CD4-positive, alpha-beta T cell treated with Interleukin-6 at 100 ng/mL for 8 hours (primary cell): ENCODE measurements at places on chromosomes 6 and 20.

DNA sequence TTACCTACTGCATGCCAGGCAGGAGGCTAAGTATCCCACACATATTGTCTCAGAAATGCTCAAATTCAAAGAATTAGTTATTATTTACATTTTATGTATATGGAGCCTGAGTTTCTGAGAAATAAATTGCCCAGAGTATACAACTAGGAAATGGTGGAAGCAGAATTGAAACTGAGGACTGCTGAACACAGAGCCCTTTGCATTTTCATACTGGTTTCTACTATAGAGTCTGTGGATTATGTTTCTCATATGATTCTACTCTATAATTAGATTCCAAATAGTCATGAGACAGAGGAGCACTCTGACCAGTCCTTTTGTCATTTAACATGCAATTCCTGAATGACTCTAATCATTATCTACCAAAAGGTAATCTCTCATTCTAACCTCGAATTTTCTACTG, 254.3 kb downstream of the LMBRD1 start:
- no peak for DNase-seq

DNA sequence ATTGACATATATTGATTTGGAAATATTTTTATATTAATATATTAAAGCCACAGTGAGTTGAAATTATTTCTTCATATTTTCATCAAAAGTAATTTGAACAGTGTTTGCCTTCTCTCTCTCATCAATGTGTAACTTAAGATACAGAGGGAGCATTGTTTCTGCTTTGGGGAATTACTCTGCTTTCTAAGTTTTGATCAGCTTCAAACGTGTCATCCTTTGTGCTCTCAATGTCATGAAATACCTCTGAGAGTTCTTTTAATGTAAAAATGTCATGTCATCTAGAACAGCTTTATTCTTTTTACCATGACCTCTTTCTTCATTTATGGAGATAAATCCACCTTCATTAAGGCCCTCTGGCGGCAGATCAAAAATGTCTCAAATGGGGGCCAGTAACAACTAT, 259.4 kb upstream of the STXBP5 start:
- DNase-seq = no peak

- DNase-seq = no peak
Measured at GRCh38 chr20:62104791-62105345, 17.4 kb upstream of the LSM14B start.

DNA sequence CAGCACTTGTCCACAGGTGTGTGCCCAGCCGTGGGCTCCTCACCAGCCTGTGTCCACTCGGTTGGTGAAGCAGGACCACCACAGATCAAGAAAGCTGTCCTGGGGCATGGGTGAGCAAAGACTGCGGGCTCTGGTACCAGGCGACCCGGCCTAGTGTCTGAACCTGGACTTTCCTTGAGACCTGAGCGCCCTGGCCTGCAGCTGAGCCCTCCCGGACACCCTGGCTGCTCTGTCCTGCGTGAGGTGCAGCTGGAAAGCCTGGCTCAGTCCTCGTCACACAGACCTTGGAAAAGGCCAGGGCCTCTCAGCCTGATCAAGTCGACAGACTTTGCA, 201.2 kb upstream of the THBS2 start:
- no peak for DNase-seq

DNA sequence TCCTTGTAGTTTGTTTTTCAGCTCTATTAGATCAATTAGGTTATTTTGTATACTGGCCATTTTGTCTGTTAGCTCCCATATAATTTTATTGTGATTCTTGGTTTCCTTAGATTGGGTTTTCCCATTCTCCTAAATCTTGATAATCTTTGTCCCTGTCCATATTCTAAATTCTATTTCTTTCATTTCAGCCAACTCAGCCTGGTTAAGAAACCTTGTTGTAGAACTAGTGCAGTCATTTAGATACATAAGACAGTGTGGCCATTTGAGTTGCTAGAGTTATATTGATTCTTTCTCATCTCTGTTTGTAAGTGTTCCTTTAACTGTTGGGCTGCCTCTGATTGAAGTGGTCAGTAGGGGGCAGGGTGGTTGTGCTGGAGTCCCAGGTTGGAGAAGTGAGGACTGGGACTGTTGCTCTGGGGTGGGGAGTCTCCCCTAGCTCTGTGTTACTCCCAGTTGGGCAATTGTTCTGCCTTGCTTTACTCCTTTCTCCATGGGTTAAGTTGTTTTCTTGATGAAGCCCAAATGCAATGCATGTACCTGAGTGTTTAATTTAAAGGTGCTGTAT, 98.8 kb upstream of the NRN1 start:
- DNase-seq = no peak

DNA sequence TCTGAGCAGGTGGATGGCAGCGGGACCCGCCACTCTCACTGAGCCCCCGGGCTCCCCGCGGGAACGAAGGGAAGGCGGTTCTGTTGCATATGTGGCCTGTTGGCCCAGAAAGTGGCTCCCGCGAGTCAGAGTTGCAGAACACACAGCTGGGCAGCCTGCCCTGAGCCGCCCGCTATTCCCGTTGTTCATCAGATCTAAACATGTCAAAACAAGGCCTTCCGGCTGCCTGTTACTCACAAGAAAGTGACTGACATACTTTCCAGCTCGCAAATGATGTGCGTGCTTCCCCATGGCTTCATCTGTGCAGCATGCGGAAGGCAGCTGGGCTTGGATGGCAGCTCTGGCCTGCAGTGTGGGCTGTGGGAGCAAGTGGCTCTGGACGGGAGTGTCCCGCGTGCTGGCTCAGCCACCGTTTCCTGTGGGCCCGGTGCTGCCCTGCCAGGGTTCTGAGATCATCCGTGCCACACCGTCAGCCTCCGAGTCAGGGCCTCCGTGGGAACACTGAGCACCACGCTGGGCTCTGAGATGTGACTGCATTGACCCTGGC, 227.3 kb downstream of the ERMARD start:
- no peak for DNase-seq

- DNase-seq = no peak
Measured at GRCh38 chr6:56689663-56690062, 47.0 kb upstream of the DST start.

GRCh38 chr20:32434434-32434833, 76.3 kb downstream of the ASXL1 start:
- DNase-seq = no peak

DNA sequence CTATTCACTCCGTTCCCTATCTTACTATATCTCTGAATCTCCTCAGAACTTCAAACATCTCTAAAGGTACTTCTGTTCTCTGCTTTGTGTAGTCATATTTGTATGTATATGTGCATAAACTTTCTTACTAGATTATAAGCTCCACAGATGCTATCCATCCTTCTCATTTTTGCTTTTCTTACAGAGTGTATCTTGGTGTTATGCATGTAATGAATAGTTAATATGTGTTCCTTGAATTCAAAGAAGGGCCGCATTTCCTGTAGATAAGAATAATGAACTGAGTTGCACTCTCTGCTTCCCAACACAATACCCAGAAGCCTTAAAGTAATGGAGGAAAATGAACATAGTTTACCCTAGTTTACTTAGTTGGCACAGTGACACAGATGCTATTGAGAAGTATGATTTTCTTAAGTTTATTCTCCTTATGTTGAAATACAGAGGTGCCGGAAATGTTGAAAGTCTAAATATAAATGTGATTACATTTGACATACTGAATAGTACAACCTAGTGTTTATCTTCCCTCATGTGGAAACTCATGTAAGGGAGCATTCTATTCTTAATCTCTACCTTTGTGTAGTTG, 6.0 kb downstream of the NUS1 start:
- DNase-seq = no peak

GRCh38 chr6:75850026-75850833, 101.2 kb downstream of the MYO6 start:
- no peak for DNase-seq

GRCh38 chr6:43257367-43258145, 14.3 kb downstream of the TTBK1 start:
- no peak for DNase-seq

DNA sequence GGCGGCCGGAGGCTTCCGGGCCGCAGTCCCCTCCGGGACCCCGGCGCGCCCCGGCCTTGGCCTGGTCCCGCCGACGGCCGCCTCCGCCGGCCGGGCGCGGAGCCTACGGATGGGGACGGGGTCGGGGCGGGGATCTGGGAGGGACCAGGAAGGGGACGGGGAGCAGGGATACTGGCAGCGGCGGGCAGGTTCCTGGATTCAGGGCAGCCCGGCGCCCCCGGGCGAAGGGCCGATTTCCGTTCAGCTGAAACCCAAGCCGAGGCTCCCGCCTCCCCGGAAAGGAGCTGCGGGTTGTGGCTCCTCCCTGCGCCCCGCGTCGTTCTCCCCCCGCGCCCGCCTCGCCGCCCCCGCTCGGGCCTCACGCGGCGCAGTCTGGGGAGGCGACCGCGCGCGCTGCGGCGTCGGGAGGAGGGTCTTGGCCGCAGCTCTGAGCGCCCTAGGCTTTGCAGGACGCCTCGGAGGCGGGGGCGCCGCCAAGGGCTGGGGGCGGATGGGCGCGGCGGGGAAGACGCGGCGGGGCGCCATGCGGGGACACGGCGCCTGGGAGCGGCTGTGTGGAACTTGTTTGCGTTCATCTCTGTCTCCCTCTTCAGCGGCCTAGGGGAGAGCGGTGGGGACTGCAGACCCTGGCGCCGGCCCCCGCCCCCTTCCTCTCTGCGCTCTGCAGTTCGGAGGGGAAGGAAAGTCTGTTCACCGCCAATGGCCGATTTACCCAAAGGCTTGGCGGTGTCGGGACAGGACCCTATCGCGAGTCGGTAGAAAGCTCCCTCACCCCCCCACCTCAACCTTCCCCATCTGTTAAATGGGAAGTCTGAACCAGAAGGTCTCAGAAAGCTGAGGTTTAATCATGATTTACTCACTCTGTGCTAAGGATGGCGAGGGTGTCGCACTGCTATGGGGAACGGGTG, 22.7 kb upstream of the TMEM181 start:
- no peak for DNase-seq

DNA sequence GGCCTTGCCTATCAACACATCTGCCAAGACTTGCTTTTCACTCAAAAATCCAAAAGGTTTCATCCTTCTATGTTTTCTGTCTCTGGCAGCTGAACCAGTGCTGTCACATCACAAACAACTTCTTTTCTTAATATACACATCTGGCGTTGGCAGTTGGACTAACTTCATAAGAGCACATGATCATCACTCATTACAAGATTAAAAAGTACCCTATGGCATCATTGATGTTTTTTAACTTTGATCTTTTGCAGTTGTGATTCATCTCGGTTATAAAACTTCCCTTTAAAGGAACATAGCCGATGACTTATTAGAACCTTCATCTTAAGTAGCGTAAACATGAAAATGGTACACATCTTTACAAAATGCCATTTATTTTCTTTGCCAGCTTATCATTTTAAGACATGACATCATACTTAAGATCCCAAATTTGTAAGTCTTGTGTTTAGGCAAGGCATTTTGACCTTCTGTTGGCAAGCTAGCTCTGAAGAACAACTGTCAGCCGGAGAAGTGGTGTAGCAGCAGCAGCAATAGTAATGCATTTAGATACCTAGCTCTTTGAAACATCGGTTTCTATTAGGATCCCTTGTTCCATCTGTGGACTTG, 64.2 kb upstream of the SUPT3H start:
- DNase-seq = no peak

- DNase-seq = no peak
Measured at GRCh38 chr6:114253431-114253830, 89.4 kb downstream of the HS3ST5 start.

GRCh38 chr6:150652848-150653613, 53.3 kb downstream of the PLEKHG1 start:
- no peak for DNase-seq

DNA sequence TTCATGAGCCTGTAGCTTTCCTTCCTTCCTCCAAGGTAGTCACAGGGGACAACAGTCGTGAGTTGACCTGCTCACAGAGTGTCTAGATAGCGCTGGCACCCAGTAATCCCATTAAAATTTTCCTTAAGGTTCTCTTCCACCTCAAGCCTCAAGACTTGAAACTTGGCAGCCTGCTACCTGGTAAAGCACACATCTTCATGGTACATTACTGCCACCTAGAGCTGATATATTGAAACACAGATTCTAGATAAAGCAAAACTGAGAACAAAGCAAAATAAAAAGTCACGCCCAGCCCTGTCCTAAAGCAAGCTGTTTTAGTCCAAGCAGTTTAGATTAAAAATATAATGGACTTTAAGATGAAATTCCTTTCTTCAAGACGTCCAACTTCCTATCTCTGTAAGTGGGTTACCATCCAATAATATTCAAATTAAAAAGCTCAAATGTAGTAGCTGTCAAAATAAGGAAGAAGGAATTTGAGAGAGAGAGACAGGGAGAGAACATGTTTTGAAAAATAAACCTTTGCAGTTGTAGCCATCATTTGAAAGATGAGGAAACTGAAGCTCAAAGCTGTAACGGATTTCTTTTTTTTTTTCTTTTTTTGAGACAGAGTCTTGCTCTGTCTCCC, 50.7 kb upstream of the CD83 start:
- peak; percentile 44 for DNase-seq

DNA sequence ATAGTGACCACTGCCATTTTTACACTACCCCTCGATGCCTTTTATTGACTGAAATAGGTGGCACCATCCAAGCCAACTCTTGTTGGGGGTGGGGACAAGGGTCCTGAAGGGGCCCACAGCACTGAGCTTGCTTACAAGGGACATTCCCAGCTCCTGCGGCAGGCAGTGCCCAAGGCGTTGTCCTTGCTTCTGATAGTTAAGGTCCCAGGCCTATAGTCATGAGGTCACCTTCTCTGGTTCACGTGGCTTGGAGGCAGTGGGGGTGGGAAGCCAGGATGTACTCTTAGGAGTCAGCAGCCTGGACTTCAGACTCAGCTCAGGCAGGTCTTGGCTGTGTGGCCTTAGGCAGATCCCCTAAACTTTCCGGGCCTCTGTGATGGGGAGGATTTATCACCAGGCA, 48.6 kb downstream of the TOX2 start:
- no peak for DNase-seq

DNA sequence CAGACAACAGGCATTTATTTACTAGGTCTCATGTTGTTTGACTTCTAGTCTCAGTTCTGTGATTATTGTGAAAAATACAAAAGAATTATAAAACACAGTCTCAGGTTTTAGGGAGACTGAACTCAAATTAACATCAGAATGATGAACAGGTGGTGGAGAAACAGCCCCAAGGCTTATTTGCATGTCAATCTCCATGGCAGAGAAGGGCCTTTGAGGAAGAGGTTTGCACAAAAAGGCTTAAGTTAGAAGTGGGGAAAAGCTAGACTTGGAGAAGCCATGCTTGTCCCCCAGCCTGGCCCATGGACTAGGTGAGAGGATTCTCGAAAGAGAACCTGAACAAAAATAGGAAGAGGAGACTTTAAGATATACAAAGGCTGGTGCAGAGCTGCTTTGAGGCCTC, 183.3 kb downstream of the EDN1 start:
- no peak for DNase-seq
